PC-9 (cell line): ENCODE measurements at places on chromosomes 2 and 18. TPM values are rescaled to one million over a fixed set of nuclear protein-coding genes. Genes with fewer than 3 reads are reported as not detected.

CRYGC gene
- not detected in 2 replicates for total RNA-seq

AMER3 gene
- total RNA-seq, result not detected in 2 replicates

NOL4 gene
- not detected in 2 replicates for total RNA-seq

MC5R gene
- not detected in 2 replicates for total RNA-seq

LHCGR gene
- total RNA-seq, result not detected in 2 replicates

LOXHD1 gene
- total RNA-seq, result not detected in 2 replicates

QPCT gene
- total RNA-seq, result 2.6 and 3.0 TPM in 2 replicates

ANKRD30B gene
- total RNA-seq, result not detected in 2 replicates

FHL2 gene
- total RNA-seq, result 109 and 117 TPM in 2 replicates

DSC1 gene
- total RNA-seq, result 0.09 and 0.10 TPM in 2 replicates

IL36RN gene
- total RNA-seq, result 1.0 and 1.7 TPM in 2 replicates

RUFY4 gene
- total RNA-seq, result not detected in 2 replicates

SMIM21 gene
- total RNA-seq, result not detected in 2 replicates

SH2D6 gene
- 2.3 TPM in 2 replicates for total RNA-seq

SPC25 gene
- 20.0 and 20.7 TPM in 2 replicates for total RNA-seq

CCDC74B gene
- total RNA-seq, result 1.9 and 2.4 TPM in 2 replicates

ZNF2 gene
- total RNA-seq, result 2.9 and 4.9 TPM in 2 replicates

IL1F10 gene
- not detected in 2 replicates for total RNA-seq

CCDC178 gene
- total RNA-seq, result not detected in 2 replicates

MYCN gene
- total RNA-seq, result not detected in 2 replicates

PID1 gene
- total RNA-seq, result not detected in 2 replicates

HAAO gene
- total RNA-seq, result 0.73 TPM in 1 of 2 replicates, not detected in the other
